Naive thymus-derived CD4-positive, alpha-beta T cell (primary cell): ENCODE measurements at places on chromosomes 4 and X. TPM values are rescaled to one million over a fixed set of nuclear protein-coding genes. Genes with fewer than 3 reads are reported as not detected.

Gene ESX1
- not detected for polyA plus RNA-seq

Gene HERC5
- polyA plus RNA-seq, result 8.2 TPM

Gene HOPX
- 6.2 TPM for polyA plus RNA-seq

Gene PAGE2
- not detected for polyA plus RNA-seq

Gene CPLX1
- 0.35 TPM for polyA plus RNA-seq

Gene TCP11X2
- polyA plus RNA-seq, result not detected

Gene TIGD2
- polyA plus RNA-seq, result 6.8 TPM

Gene SMIM10
- not detected for polyA plus RNA-seq

Gene RBM46
- not detected for polyA plus RNA-seq

Gene TCEAL7
- polyA plus RNA-seq, result not detected

Gene CXCL8
- polyA plus RNA-seq, result 0.20 TPM

Gene GPR50
- not detected for polyA plus RNA-seq

Gene TEC
- polyA plus RNA-seq, result 0.91 TPM

Gene SUPT20HL2
- not detected for polyA plus RNA-seq

Gene ENPEP
- polyA plus RNA-seq, result not detected

Gene TRIM75
- polyA plus RNA-seq, result not detected

Gene HTRA3
- polyA plus RNA-seq, result not detected

Gene PRDM5
- polyA plus RNA-seq, result not detected

Gene PDGFRA
- polyA plus RNA-seq, result not detected

Gene RAB33A
- polyA plus RNA-seq, result 15.6 TPM

Gene XAGE2
- not detected for polyA plus RNA-seq

Gene UBL4A
- polyA plus RNA-seq, result 65.7 TPM

Gene TMEM175
- polyA plus RNA-seq, result 14.9 TPM

Gene VSIG4
- polyA plus RNA-seq, result 0.21 TPM

Gene MAP7D2
- polyA plus RNA-seq, result 0.14 TPM

Gene ETDB
- polyA plus RNA-seq, result not detected
